Stimulated activated CD4-positive, alpha-beta T cell treated with anti-CD3 and anti-CD28 coated beads, TNF-alpha, amount 100 ng/mL, for 4 hours (primary cell): ENCODE measurements at places on chromosomes 11 and 22.

DNA sequence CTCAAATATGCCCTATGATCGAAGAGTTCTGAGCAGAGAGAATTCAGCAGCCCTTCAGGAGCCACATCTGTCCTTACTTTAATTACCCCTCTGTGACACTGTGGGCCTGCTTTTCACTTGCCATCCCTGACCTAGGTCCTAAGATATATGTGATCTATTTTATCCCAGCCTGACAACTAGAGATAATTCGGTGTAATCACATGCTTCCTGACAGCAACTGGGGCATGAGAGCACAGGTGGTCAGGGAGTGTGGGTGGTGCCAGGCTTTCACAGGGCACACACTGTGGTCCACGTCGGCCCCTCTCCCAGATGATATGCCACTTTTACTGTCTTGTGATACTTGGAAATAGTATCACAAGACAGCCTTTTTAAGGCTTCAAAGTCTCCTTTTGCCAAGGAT is 3.9 kb downstream of the TUBA8 start:
- DNase-seq, result no peak

DNA sequence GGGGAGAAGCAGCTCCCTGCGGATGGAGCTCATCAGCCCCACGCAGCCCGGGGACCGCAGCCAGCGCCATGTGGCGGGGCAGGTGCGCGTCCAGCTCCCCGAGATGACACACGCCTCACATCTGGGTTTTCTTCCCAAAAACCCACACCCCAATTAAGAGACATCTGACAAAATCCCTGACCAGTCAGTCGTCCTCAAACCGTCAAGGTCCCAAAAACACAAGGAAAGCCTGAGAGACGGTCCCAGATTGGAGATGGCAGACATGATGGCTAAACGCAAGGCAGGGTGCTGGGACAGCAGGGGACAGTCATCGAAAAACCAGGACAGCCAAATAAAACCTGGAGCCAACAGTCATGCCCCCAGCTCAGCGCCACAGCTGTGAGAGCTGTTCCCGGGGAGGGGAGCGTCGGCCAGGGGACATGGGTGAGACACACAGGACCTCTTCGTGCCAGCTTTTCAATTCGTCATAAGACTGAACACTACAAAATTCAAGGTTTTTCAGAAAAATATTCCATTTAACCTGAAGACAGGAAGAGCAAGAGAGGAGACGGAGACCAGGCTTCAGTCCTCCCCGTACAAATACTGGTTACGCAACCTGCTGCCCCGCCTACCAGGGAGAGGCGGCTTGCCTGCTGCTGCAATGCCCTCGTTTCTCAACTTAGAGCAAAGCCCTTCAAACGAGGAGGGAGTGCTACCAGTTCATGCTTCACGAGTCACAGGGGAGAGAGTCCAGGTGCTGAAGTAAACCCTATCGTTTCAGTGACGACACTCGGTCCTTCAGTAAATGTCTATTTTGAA is 10.5 kb downstream of the TOLLIP start:
- DNase-seq, result no peak

GRCh38 chr11:86459682-86460460 is 85.2 kb downstream of the CCDC81 start:
- DNase-seq, result no peak

DNA sequence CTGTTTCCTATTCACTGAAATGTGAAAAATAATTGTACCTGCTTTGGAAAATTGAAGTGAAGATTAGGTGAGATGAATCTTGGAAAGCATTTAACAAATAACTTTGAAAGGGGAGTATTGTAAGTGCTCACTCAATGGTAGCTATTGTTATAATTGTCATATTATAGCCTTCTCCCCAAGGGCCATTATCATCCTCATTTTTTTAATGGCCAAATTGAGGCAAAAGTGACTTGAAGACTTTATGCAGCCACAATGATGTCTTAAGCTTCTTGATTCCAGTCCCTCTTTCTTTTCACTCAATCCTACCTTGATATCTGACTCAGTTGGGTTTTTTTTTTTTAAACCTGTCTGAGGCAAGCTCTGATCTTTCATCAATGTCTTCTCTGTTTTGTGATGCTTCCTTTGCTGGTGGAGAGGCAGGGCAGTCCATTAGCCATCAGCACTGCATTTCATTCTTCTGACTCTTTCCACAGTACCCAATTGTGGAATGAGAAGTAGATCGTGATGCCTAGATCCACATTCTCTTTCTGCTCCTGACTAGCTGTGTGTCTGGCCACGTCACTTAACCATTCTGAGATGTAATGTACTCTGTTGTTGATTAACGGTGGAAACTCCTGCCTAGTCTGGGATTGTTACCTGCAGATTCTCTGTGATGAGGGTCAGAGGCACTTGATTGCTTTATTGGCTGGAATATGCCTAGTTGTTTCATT is 101.4 kb downstream of the DBX1 start:
- no peak for DNase-seq

DNA sequence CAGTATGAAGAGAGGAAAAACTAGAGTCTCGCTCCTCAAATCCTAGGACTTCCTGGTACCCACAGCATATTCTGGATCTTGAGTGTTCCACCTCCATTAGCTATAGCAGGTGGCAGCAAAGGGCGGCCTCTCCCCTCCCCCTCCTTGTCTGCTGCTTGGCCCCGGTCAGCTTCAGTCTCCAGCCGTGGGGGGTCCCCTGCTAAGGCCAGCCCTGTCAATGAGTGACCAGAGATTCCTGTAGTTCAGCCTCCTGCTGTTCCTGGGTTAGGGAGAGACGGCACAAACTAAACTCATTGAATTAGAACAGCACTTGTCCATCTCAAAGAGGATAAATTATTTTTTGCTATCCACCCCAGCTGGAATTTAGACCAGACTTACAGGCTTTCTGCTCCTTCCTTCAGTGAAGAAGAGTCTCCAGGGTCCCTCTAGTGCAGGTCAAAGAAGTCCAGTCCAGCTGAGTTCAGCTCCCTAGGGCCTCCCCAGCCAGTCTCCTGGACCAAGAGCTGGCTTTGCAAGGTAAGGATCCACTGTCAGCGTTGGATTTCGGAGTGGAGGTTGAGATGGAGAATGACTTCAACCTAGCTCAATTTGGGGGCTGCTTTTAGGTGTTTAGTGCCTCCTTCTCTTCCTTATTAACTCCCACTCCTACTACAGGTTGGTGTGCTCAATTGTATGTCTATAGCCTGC is 1.1 kb upstream of the PHLDB1 start:
- DNase-seq, result no peak

GRCh38 chr22:22787151-22787550 is 100.5 kb upstream of the IGLL5 start:
- no peak for DNase-seq

DNA sequence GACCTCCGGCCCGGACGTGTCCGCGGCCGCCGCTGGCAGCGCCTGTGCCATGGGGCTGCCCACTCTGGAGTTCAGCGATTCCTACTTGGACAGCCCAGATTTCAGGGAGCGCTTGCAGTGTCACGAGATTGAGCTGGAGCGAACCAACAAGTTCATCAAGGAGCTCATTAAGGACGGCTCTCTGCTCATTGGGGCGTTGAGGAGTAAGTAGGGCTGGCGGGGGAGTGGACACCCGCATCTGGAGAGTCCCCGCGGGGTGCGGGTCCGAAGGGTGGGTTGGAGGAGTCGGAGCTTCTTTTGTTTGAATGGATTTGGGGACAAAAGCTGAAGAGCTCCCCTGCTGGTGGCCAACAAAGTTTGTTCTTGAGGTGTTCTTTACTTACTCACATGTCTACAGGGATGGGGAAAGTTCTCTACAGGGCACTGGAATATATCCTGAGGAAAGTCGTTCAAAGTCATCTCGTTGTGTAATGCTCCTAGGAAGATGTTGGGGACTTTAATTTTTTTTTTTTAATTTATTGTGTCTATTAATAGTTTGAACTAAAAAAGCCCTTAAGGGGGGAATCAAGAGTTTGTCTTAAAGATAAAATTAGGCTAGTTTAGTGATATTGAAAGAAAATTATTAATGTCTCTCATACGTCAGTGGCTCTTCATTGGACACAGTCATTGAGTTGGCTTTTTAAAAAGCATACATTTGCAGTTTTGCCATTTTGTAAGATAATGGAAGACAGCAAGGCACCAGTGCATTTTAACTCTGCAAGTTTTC is 725 bp downstream of the ARHGAP42 start:
- DNase-seq, result no peak

DNA sequence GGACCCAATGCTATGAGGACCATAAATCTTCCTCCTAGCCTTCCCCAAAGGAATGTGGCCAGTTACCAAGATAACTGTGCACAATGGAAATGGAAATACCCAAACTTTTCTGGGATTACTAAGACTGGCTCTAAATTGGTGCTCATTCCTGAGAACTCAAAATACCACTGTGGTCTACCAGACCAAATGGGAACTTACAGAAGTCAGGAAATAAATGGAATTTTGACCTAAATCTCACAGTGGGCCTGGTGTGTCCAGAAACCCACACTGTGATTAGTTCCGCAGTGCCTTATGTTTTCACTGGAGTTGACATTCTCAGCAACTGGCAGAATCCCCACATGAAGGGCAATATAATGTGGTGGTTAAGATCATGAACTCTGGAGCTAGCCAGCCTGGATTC is 99.4 kb upstream of the ZC3H12C start:
- no peak for DNase-seq

DNA sequence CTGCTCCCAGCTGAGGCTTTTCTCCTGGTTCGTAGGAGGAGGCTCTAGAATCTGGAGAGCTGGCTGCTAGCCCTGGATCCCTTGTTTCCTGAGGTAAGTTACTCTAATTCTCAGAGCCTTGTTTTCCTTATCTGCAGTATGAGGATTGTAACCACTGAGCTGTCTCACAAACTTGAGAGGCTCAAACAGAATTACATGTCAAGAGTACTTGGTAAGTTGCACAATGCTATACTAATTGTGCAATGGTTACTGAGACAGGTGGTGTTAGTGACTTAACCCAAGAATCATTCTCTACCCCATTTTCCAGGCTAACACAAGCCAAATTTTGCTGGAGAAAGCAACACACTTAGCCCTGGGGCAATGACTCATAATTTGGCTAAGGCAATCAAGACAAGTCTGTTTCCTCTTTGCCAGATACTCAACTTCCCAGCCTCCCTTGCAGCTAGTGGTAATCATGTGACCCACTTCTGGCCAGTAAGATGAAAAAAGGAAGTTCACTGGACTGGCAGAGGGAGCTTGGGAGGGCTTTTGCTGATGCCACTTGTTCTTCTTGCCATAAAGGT is 348.0 kb downstream of the TENM4 start:
- no peak for DNase-seq

DNA sequence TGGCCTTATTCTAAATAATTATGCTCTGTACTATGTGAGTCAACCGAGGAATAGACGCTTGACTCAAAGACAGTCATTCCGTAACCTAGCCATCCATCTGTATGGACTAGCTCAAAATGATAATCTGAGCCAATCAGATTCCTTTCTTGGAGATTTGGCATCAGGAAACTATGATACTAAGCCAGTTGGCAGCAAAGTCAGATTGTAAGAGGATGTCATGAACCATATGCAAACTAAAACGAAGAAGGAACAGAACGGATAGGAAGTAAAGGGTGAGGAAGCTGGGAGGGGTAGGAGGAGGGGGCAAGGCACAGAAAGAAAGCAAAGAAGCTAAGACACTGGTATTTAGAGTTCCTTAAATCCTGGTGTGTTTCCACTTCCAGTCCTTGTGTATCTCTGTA is 10.7 kb upstream of the SESN3 start:
- no peak for DNase-seq

- no peak for DNase-seq
These were observed 56.1 kb upstream of the GRAMD1B start for GRCh38 chr11:123373754-123374621.

DNA sequence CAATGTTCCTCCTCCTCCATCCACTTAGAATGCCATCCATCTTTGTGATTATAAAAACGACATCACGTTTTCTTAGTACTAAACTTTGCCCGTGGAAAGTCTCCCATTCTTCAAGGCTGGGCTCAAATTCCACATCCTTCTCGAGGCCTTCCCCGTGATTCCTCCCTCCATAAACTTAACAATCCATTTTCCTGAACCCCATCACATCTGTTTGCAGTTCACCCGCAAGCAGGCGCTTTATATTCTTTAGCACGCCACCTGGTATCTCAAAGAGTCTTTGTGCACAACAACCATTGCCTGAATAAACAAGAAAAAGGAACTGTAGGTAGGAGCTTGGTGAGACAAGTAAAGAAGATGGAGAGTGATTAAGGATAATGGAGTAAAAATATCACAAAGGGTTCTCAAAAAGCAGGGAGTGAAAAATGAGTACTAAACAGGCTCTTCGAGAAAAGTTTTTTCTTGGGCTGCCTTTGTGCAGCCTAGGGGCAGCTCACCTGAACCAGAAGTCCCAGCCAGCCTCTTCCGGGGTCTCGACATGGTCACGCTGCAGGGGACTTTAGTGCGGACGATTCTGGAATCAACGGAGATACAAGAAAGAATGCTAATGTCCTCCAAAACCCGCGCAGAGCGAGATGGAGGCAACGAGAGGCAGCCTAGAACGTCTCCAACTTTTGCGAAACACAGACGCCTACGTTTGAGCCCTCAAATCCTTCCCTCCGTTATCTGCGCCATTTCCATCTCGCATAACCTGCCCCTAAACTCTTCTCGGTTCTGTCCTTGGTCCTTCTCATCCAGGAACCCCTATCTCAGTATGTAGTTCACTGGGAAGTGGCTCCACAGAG is 585 bp downstream of the THYN1 start:
- no peak for DNase-seq

DNA sequence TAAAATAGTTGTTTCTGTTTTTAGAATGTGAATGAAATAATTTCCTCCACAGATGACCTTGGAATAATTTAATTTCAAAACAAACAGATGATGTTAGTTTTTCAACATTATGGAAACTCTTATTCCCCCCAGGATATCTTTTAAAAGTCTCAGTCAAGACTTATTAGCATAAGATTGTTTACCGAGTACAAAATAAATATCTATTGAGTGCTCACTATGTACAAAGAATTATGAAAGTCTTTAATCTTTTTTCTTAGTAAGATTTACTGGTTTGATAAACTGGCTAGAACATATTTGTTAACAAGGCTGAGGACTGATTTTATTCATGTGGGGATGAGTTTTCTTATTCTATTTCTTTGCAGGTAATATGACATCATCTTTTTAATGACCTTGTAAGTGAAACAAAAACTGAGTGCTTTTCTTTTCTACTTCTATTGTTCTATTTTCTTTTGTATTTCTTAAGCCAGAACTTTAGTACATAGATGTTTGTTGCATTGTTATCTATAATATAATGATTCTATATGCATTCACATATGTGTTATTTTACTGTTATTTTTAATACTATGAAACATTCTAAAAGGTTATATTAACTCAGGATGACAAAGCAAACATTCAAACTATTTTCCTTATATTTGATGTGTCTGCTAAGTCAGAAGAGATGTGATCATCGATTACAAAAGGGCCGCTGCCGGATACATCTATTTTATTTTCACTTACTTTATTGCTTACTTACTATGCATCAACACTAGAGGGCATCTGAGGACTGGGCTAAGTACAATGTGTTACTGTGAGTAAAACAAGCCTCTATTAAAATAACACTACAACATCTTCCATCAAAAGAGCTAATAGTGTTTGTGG is 111.0 kb upstream of the ARHGAP42 start:
- DNase-seq, result no peak

GRCh38 chr22:22981670-22982571 is 88.4 kb upstream of the GNAZ start:
- no peak for DNase-seq

DNA sequence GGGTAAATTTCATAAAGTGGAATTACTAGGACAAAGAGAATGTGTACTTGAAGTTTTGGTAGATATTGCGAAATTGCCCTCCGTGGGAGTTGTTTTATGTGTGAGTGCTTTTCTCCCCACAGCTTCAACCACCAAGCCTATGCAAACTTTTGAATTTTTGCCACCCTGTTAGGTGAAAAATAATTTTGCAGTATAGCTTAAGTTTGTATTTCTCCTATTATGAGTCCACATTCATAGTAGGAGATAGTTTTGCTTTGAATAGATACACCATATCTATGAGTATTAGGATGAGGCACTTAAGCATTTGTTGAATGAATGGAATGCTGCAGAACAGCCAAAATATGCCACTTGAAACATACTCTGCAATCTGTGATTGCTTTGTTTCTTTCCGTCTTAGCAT is 43.6 kb downstream of the UVRAG start:
- no peak for DNase-seq
